ENCODE measurements at places on chromosomes 12 and 14.

DNA sequence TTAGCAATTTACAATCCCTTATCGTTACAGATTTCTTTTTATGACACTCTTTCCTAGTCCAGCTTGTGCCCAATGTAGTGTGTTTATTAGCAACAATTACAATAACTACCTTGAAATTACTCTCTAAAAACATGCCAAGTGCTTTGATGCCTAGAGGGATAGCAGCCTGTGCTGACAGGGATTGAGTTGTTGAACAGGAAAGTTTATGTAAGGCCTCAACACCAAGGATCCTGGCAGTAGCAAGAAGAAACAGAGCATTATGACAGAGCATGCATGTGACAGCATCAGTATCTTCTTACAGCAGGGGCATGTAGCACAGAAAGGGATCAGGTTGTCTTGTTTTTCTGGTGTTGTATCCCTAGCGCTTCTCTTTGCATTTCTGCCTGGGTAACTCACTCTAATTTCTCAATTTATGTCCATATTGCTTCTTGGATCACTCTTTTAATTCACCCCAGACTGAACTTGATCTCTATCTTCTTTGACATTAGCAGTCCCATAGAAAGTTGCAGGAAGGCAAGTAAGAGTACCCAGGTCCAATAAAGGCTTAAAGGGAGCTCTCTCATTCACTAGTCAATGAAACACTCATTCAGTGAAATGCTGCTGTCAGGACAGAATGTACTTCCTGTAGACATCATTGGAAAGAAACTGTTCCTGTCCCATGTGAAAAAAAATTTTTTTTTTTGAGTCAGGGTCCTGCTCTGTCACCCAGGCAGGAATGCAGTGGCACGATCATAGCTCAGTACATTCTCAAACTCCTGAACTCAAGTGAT is 220.0 kb upstream of the GRIP1 start:
- no peak for DNase-seq

DNA sequence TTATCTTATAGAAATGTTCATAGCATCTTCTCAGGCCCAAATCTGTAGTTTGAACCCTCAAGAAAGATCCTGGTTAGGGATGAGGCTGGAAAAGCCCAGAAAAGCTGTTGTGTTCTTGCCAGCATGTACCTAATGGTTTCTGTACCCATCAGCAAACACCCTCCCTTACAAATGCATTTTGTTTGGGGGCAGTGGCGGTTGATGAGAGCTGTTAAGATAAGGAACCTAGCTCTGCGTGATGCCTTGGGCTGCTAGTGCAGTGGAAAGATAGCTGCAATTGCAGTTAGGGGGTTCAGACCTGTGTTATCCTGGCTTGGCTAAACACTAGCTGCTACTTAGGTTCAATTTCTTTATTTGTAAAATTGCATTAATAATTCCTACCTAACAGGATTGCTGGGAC is 3.6 kb downstream of the TPH2 start:
- no peak for DNase-seq

GRCh38 chr14:31777312-31777711 is 216.1 kb downstream of the NUBPL start:
- DNase-seq = no peak

- no peak for DNase-seq
Measured at GRCh38 chr14:93716002-93716745, 72.1 kb downstream of the PRIMA1 start.

GRCh38 chr12:57430112-57430930 is 522 bp downstream of the R3HDM2 start:
- peak; percentile 59 for DNase-seq

GRCh38 chr12:117046425-117046824 is 52.8 kb downstream of the TESC start:
- no peak for DNase-seq

DNA sequence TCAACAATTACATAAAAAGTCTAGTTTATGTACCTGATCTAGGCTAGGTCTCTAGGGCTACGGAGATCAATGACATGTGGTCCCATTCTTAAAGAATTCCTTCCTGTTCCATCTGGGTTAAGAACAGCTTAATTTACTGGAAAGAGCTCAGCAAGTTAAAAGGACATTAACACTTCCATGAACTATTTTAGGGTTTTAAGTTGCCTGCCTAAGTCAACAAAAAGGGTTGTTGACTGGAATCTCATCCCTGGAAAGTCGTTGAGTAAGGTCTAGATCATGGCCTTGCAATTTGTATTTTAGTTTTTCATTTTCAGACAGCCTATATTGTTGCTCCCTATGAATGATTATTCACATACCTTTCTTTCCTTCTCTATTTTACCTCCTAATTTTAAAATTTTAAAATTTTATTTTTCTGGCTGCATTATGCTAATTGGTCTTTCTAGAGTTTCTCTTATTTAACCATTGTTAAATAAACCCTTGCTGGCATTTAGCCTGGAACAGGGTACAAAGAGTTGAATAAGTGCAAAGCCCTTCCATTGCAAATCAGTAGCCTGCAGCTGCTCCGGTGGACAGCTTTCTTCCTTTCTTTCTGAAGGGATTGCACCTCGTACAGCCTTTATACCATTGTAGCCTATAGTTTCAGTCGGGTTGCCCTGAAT is 66.3 kb downstream of the VRK1 start:
- no peak for DNase-seq

DNA sequence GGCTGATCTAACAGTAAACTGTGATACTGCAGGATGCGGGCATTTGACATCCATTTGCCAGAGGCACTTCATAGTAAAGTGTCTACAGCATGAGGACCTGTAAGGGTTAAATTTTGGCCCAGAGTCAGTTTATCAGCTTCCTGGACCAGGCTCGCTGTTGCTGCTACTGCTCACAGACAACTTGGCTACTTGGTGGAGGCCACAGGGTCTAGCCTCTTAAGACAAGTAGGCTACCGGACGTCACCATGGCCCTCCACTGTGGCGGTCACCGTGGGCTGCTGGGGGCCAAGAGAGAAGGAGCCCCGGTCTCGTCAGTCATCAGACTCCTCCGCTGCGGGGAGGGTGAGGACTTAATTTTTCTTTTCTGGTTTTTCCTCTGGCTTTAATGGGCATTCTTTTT is 117.3 kb upstream of the PZP start:
- no peak for DNase-seq

DNA sequence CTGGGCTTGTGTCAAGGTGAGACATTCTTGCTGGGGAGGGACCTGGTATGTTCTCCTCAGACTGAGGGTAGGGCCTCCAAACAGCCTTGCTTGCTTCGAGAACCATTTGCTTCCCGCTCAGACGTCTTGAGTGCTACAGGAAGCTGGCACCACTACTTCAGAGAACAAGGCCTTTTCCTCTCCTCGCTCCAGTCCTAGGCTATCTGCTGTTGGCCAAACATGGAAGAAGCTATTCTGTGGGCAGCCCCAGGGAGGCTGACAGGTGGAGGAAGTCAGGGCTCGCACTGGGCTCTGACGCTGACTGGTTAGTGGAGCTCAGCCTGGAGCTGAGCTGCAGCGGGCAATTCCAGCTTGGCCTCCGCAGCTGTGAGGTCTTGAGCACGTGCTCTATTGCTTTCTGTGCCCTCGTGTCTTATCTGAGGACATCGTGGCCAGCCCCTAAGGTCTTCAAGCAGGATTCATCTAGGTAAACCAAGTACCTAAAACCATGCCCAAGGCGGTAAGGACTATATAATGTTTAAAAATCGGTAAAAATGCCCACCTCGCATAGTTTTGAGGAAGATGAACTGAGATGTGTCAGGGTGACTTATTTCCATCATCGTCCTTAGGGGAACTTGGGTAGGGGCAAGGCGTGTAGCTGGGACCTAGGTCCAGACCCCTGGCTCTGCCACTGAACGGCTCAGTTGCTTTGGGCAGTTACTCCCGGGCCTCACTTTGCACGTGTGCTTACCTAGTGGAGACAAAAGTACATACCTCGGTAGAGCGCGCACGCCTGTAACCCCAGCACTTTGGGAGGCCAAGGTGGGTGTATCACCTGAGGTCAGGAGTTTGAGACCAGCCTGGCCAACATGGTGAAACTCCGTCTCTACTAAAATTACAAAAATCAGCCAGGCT is 4.3 kb downstream of the GAPDH start:
- DNase-seq = peak; percentile 63

DNA sequence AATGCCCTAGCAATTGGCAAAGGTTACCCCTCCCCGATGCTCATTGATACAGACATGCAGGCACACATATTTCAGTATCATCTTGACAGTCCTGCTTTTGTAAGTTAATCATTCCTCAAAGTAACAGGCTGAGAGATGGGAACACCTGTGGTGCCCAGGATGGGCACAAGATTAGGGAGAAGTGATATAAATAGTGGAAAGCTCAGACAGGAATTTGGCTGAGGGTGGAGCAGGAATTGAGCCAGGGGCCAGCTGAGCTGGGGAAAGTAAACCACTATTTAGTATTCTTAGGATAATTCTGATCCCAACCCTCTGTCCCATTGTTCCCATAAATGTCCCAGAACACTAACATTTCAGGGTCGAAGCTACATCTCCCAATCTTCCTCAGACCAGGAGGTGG is 38.3 kb downstream of the DAO start:
- DNase-seq = no peak

- no peak for DNase-seq
Measured at GRCh38 chr12:27535318-27535717, 11.3 kb downstream of the PPFIBP1 start.

GRCh38 chr12:66052988-66053615 is 77.4 kb downstream of the LLPH start:
- DNase-seq = no peak

DNA sequence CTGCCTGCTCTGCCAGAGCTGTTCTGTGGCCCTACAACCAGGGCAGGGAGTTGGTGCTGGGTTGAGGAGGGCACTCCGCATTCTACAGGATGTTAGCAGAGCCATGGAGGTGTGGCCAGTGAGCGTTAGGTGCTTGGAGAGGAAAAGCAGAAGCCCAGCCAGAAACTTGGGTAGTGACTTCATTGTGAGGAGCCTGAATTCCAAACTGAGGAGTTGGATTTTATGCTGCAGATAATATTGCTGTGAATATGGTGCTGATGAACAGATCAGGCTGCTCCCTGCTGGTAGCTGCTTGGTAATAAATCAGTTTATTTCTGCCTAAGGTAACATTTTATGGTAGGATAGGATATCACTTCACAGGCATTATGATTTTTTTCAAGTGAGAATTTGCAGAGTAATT is 7.1 kb upstream of the CCDC175 start:
- no peak for DNase-seq

GRCh38 chr12:21026302-21026701 is 104.7 kb upstream of the SLCO1B1 start:
- DNase-seq = no peak

GRCh38 chr14:106846218-106846617 is 1319.8 kb downstream of the TMEM121 start:
- no peak for DNase-seq

DNA sequence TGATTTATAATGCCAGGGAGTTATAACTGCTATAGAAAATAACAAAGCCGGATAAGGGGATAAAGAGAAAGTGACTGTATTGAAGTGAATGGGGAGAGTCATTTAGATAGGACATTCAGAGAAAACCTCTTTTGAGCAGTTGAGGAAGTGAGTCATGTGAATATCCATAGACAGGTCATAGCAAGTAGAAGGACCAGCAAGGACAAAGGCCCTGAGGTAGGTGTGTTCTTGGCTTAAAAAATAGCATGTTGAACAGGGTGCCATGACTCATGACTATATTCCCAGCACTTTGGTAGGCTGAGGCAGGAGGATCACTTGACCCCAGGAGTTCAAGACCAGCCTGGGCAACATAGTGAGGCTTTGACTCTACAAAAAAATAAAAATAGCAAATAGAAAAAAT is 51.5 kb upstream of the RAP1B start:
- no peak for DNase-seq

DNA sequence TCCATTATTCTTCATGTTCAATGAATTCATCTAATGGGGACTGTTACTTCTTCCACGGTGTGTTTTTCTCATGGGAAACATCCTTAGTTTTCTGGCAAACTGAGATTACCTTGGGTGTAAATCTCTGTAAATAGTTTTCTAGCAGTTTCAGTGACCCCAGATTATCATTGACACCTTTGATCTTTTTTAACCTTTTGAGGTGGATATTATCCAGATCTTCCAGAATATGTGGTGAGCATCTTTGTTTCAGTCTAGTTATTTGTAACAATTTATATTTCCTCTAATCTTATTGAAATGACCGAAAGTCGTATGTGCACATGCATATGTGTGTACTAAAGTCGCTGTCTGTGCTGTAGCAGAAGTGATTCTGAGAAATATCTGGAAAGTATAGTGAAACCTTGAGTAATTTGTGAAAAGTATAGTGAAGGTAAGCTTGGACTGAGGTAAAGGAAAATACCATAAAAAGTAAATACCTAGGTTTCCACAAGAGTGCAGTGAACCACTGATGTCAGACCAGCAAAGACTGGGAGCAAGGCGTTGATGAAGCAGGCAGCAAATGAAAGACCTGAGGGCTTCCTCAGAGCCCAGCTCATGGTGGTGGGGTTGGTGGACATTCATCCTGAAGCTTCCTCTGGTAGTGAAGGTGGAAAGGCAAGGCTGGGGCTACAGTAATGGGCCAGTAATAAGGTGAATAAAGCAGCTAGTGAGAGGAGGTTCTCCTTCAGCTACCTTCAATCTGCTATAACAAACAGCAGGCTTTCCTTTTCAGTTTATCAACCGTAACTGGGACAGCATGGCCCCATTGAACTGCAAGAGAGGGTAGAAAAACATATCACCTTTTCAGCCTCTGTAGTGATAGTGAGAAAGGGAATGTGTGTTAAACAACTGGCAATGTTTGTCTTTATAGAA is 480.2 kb upstream of the FBXO33 start:
- DNase-seq = peak; percentile 3

GRCh38 chr14:61478971-61479473 is 157.6 kb downstream of the PRKCH start:
- DNase-seq = no peak

GRCh38 chr12:12736759-12737676 is 19.9 kb downstream of the CDKN1B start:
- peak; percentile 43 for DNase-seq

DNA sequence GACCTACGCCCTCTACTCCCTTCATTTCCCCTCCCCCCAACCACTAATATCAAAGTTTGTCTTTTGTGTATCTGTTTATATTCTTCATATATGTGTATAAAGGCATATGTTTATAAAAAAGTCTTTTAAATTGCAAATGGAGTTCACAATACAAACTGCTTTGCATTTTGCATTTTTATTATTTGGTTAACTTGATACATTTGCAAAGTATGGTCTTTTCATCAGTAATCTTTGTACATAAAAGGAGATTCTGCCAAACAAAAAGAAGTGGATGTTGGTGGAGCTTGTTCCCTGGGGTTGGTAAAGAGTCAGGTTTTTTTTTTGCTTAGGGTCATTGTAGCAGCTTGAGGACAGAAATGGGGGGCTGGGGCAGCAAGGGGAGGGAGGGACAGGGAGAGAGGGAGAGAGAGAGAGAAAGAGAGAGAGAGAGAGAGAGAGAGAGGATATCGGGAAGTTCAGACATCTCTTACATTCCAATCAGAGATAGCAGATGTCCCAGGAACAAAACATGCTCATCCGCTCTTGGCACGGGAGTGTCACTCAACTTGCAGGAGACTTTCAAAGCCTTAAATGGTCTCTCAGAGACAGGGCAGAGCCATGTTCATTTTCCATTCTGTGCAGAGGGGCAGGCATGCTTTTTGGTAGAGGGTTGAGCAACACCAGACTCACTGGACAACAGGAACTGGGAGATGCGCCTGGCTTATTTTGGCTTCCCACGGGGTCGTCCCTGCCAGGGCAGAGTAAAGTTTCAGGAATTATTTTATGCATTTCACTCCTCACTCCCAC is 44.8 kb upstream of the TBX5 start:
- no peak for DNase-seq

GRCh38 chr14:83960832-83961512 is 1569.0 kb upstream of the FLRT2 start:
- DNase-seq = no peak

- no peak for DNase-seq
Measured at GRCh38 chr14:41289025-41289424, 317.7 kb upstream of the LRFN5 start.

GRCh38 chr12:8033153-8034044 is 883 bp downstream of the FOXJ2 start:
- DNase-seq = peak; percentile 56

All from stimulated activated CD4-positive, alpha-beta T cell treated with anti-CD3 and anti-CD28 coated beads, Interleukin-2, amount 100 ng/mL, for 24 hours (primary cell).